ENCODE measurements at places on chromosomes 4 and X.

GRCh38 chrX:148443216-148443615 lies 57.2 kb upstream of the AFF2 start:
- peak; percentile 35 for DNase-seq

DNA sequence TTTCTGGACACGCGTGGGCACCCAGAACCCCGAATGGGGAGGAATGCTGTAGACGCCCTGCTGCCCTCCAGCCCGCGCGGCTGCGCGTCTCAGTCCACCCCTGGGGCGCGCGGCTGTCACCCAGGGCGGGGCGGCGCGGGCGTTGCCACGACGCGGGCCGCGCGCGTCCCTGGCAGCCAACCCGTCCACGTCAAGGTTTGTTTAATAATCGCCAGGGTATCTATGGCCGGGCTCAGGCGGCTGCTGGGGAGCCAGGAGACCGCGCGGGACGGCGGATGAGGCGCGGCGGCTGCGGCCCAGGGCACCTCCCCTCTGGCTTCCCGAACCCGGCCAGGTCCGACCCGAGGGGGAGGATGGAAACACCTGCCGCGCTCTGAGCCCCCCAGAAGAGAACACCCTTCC lies at the start of gene SPATA18:
TSS of gene SPATA18 (plus strand) at position 92 of the 402 bp plus-strand sequence. CDS start 401 bp downstream, outside the sequence.
- no peak for DNase-seq

- no peak for DNase-seq
Observed at GRCh38 chrX:44039556-44039955, 66.4 kb upstream of the NDP start.

- no peak for DNase-seq
Observed at GRCh38 chrX:56853436-56853835, 124.4 kb downstream of the NBDY start.

DNA sequence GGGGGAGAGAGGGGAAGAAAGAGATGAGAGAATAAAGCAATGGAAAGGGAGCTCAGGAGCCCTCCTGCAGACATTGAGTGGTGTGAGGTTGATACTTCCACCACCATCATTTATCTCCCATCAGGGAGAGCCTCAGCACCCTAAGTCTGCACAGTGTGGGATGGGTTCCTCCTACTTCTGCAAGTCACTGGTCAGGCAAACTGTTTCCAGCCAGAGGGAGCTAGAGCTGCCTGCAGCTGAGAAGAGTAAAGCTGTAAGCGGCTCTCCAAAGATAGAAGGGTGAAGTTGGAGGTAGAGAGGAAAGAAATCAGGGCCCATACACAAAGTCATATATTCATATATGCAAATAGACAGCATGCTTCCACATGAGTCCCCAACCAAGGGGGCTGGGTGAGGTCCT lies 21.9 kb upstream of the ZNF81 start:
- DNase-seq, result no peak

DNA sequence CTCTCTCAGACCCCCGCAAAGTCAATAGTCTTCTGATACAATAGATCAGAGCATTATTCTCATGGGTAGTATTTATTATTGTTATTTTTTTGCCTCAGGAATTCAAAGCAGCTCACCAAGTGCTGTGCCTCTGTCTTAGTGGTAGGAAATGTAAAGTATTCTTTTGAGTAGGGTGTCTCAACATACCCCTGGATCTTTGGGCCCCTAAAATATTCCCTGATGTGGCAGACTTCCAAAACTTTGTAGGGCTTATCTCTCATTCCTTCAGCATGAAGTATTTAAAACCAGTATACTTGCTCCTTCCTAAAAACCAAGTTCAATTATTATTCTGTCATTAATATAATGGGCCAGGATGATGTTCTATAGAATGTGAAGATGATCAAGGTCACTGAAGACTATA lies 115.3 kb upstream of the ZNF827 start:
- DNase-seq, result no peak

GRCh38 chrX:1378306-1378759 lies 13.6 kb downstream of the SLC25A6 start:
- DNase-seq, result no peak

GRCh38 chr4:183192571-183192970 lies 93.5 kb downstream of the WWC2 start:
- no peak for DNase-seq

GRCh38 chr4:84673475-84674240 lies 90.7 kb downstream of the CDS1 start:
- DNase-seq, result no peak

- no peak for DNase-seq
Observed at GRCh38 chr4:31844350-31844749, 1124.2 kb downstream of the PCDH7 start.

- DNase-seq, result no peak
Observed at GRCh38 chrX:31236231-31236630, 164.4 kb upstream of the FTHL17 start.

DNA sequence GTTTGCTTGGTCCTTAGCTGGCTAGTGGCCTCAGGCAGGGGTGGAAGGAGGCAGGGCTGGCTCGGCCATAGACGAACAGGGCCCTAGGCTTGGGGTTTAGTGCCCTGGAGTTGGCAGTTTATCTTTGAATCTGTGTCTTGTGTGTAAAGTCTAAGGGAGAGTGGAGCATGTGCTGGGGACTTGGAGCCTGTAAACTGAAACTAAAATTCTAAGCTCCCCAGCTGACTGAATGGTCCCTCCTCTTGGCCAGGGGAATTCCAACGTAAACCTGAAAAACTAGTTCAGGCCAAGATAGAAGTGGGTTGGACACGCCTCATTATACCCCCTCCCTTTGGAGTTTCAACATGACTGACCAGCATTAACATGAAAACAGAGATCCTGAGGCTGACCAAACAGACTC lies 46.1 kb upstream of the GPR78 start:
- DNase-seq, result no peak

DNA sequence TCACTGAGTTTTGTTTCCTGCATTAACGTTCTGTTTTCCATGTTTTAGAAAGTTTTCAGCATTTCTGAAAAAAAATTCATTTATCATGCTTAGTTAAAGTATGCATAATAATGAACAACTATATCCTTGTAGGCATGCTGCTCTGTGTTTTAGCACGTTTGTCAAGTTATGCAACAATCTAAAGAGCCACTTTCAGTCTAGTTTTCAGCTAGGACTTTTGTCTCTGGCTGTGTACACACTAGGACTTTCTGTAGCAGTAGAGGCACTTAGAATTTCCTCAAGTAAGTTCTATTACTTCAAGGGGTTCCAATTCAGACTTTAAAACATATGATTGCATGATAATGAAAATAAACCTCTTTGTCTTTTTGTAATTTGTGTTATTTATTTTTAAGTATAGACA lies 12.4 kb downstream of the DCAF8L1 start:
- DNase-seq, result no peak

DNA sequence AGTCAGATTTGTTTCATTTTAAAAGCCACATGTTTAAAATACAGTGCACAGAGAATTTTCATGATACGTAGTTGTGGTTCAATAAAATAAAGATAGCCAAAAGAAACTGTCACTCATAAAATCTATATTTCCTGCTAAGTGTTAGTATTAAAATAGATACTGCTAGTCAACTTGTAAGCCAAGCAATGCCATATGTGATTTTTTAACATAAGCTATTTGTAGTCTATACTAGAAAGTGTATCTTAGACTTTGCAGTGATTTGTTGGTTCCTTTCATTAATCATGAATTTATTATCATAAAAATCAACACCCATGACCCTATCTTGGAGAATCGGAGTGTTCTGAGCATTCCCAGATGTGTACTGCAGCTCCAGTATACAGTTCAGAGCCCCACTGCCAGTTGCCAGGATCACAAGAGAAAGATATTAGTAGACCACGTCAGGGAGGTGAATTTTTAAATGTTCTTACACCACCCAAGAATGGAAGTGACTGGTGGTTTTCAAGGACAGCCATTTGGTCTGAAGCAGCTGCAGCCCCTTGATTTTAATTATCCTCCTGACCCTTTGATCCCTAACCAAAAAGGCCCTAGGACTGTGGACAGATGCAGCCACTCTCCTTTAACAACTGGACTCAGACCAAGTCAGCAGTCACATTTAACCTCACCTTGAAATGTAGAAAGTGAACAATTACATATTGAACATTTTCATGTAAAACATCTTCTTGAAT lies 163.1 kb downstream of the PALLD start:
- no peak for DNase-seq

DNA sequence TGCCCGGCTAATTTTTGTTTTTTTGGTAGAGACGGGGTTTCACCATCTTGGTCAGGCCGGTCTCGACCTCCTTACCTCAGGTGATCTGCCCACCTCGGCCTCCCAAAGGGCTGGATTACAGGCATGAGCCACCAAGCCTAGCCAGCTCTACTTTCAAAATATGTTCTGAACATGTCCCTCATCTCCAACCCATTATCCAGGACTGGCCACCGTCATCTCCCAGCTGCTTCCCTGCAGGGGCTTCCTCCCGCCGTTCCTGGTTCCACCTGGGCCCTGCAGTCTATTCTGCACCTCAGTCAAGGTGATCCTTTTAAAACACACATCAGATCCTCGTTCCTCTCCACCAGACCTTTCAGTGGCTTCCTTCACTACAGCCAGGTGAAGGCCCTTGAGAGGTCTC lies 80.9 kb upstream of the NKX1-1 start:
- DNase-seq, result no peak

DNA sequence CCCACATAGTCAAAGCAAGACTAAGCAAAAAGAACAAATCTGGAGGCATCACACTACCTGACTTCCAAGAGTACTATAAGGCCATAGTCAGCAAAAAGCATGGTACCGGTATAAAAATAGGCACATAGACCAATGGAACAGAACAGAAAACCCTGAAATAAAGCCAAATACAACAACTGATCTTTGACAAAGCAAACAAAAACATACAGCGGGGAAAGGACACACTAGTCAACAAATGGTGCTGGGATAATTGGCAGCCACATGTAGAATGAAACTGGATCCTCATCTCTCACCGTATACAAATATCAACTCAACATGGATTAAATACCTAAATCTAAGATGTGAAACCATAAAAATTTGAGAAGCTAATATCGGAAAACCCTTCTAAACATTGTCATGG lies 819.3 kb upstream of the FRG1 start:
- no peak for DNase-seq

DNA sequence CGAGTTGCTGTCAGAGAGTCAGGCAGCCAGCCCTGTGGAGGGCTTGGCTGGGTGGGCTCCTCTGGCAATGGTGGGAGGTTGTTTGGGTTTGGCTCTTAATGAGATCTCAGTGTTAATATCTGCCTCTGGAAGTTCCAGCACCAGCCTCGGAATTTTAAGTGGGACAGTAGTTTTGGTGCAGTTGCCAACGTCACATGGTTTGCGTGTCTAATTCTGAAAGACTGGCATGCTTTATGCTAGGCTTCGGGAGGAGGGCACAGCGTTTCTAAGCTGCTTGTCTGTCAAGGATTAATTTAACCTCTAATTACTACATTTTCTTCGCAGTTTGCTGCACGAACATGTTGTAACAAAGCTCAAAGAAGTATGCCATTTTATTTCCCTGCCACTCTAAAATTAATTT lies 9.2 kb downstream of the MAMLD1 start:
- no peak for DNase-seq

DNA sequence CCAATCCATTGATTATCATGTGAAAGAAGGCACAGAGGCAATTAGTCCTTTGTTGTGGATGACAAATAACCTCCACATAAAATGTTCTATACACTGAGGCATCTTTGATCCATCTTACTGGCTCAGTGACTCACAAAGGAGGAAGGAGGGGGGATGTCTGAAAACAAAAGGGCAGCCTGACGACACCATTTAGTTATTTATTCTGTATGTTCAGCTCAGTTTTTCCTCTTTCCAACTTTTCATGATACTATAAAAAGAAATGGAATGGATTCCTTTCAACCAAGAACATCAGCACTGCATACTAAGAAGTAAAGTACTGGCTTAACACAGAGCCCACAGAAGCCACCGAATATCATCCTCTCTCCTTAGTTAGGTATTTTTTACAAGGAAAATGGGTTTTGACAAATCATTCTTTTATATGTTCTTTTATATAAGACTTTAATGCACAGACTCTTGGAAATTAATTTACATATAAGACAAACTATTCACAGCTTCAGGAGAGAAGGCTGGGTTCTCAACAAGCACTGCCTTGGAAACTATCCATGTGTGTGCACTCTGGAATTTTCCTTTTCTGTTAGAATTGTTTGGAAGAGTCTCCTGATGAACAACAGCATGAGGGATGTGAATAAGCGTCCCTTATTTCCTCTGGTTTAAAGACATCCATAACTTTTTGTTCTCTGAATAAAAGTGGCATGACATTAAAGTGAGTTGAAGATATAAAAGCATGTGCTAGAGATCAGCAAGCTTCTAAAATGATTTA lies 135.6 kb downstream of the TSPAN5 start:
- no peak for DNase-seq

DNA sequence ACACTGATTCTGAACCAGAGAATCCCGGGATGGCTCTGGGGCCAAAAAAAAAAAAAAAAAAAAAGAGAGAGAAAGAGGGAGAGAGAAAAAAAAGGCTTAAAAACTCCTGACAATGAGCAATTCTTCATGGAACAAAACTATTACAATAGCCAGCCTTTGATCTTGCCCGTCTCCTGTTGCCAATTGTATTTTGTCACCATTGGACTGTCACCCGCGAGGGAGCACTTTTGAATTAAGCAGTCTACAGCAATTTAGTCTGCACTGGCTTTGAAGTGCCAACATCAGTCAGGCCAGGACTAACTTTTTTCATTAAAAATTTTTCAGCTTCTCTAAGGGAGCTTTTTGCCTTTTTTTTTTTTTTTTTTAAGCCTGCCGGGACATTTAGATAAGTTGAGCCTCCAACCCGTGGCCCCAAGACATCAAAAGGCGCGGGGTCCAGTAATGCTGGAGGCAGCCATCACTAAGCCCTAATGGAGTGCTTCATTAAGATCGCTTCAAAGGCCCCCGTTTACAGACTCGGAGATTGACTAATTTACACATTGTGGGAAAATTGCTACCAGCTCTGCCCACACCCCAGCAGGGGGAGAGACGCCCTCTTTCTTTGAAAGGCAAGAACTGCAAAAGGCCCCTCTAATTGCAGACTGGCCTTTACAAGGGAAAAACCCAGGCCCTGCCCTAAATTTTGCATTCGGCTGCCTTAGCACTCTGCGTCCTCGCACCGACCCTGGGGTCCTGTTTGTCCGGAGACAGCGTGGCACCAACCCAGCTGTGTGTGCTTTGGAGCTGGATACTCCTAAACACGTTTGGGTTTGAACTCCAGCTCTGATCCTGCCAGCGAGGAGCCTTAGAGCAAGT lies 98.1 kb upstream of the MSX1 start:
- DNase-seq, result peak; percentile 27

DNA sequence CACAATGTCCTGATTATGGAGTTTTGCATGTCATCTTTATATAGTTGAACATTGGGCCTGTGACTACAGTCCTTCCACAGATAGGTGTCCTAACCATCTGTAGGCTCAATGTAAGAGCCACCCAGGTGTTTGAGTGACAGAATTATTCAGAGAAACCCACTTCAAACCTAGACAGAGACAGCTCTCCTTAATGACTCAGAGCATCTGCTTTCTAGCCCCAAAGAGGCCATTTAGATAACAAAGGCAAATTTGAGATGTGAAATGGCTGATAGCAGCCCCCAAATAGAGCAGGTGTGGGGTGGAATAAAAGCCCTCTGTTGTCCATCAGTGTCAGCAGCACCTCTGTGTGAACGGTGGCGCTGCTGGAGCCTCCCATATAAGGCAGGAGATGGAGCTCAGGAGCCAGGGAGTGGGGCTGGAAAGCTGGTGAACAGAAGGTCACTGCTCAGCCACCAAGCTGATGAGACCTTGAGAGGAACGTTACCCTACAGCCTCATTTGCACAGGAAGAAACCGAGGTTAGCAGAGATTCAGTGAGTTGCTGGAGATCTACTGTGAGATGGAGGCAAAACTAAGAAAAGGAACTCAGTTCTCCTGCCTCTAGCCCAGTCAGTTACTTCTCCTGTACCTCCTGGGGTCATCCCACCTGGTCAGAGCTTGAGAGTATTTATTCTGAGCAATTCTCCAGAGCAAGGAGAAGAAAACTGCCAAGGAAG lies 153.3 kb upstream of the LNX1 start:
- no peak for DNase-seq

- DNase-seq, result no peak
Observed at GRCh38 chrX:93322110-93322509, 351.3 kb downstream of the NAP1L3 start.
